ENCODE measurements at places on chromosomes 5 and 9. TPM values are rescaled to one million over a fixed set of nuclear protein-coding genes. Genes with fewer than 3 reads are reported as not detected.

DNA sequence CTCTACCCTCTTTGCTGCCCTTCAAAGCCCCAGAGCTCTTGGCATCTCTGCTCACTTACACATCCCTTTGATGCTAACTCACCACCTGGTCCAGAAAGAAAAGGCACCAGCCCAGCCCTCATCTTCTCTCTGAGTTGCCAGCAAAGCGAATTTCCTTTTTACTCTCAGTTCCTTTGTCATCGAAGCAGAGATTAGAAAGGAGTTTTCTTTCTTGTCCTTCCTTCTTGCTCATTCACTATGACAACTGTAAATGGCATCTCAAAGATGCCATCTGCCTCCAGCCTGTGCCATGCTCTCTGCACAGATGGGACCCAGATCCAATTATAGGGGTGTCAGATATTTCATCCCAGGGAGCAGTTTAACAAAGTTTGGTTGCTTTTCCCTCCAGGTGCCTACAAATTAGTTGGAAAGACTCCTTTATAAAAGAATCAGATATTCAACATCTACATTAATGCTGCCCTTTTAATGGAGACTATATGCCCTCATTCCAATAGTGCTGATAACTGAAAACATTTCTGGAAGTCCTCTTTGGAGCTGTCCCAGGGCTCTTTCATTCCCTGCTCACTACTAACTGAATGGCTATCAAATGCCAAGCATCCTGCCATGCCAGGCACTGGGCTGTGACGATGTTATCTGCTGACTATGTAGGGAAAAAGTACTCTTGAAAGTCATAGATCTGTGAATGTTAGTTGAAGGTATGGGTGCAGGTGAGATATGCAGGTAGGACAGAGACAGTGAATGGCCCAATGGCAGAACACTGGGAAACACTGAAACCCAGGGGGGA, 58.9 kb downstream of the SUSD1 start:
- peaks cover 15% of the 10 kb centered on the region for H3K36me3 ChIP-seq
- no peak overlapping the region for H3K4me3 ChIP-seq
- no peaks in the 10 kb centered on the region for H3K27me3 ChIP-seq
- peaks cover 24% of the 10 kb centered on the region for H3K4me1 ChIP-seq

- H3K27ac ChIP-seq = no peak overlapping the region
- H3K36me3 ChIP-seq = no peaks in the 10 kb centered on the region
- DNase-seq = no peak
- H3K27me3 ChIP-seq = peaks cover 10% of the 10 kb centered on the region
- H3K4me1 ChIP-seq = peaks cover 38% of the 10 kb centered on the region
Measured at GRCh38 chr5:132000677-132001453, 10.6 kb downstream of the ACSL6 start.

GRCh38 chr5:151243564-151243963, 9.4 kb upstream of the GM2A start:
- no peaks in the 10 kb centered on the region for H3K36me3 ChIP-seq
- H3K4me1 ChIP-seq = peaks cover 4% of the 10 kb centered on the region
- DNase-seq = no peak

- no peak overlapping the region for H3K27ac ChIP-seq
- H3K36me3 ChIP-seq = no peaks in the 10 kb centered on the region
- peaks cover 4% of the 10 kb centered on the region for H3K4me1 ChIP-seq
- DNase-seq = no peak
- no peaks in the 10 kb centered on the region for H3K27me3 ChIP-seq
Measured at GRCh38 chr5:40441733-40442132, 238.0 kb upstream of the PTGER4 start.

GRCh38 chr5:39005566-39006232, 68.5 kb downstream of the RICTOR start:
- H3K27me3 ChIP-seq = no peaks in the 10 kb centered on the region
- no peak for DNase-seq
- H3K4me1 ChIP-seq = no peaks in the 10 kb centered on the region
- H3K36me3 ChIP-seq = peaks cover 20% of the 10 kb centered on the region
- H3K4me3 ChIP-seq = no peak overlapping the region

GRCh38 chr5:168654211-168654721, 75.1 kb upstream of the PANK3 start:
- H3K4me1 ChIP-seq = no peaks in the 10 kb centered on the region
- H3K27ac ChIP-seq = no peak overlapping the region
- no peaks in the 10 kb centered on the region for H3K27me3 ChIP-seq
- no peak for DNase-seq
- H3K36me3 ChIP-seq = no peaks in the 10 kb centered on the region

GRCh38 chr5:8870349-8870958, 675.4 kb downstream of the SEMA5A start:
- H3K36me3 ChIP-seq = no peaks in the 10 kb centered on the region
- DNase-seq = no peak
- no peak overlapping the region for H3K4me3 ChIP-seq
- peaks cover 21% of the 10 kb centered on the region for H3K27me3 ChIP-seq
- no peaks in the 10 kb centered on the region for H3K4me1 ChIP-seq
- no peak overlapping the region for H3K27ac ChIP-seq

- H3K27ac ChIP-seq = no peak overlapping the region
- DNase-seq = no peak
- H3K27me3 ChIP-seq = no peaks in the 10 kb centered on the region
- H3K36me3 ChIP-seq = no peaks in the 10 kb centered on the region
Measured at GRCh38 chr5:18686253-18686652, 1052.0 kb downstream of the TAF11L14 start.

- DNase-seq = no peak
- H3K27ac ChIP-seq = no peak overlapping the region
- no peaks in the 10 kb centered on the region for H3K36me3 ChIP-seq
- H3K27me3 ChIP-seq = no peaks in the 10 kb centered on the region
Measured at GRCh38 chr5:65076251-65076869, 307.6 kb downstream of the CWC27 start.

GRCh38 chr5:139700711-139701055, 52.5 kb downstream of the CXXC5 start:
- no peak for DNase-seq
- H3K27ac ChIP-seq = peak overlapping the region; percentile 24
- peaks cover 3% of the 10 kb centered on the region for H3K27me3 ChIP-seq
- H3K36me3 ChIP-seq = no peaks in the 10 kb centered on the region
- H3K4me3 ChIP-seq = no peak overlapping the region

GRCh38 chr9:126516936-126517832, 96.5 kb upstream of the LMX1B start:
- H3K4me3 ChIP-seq = no peak overlapping the region
- no peak overlapping the region for H3K27ac ChIP-seq
- H3K4me1 ChIP-seq = peaks cover 2% of the 10 kb centered on the region
- DNase-seq = no peak
- peaks cover 85% of the 10 kb centered on the region for H3K27me3 ChIP-seq

- no peak for DNase-seq
- H3K27ac ChIP-seq = peak overlapping the region; percentile 58
- H3K27me3 ChIP-seq = no peaks in the 10 kb centered on the region
- no peaks in the 10 kb centered on the region for H3K4me1 ChIP-seq
Measured at GRCh38 chr9:85662573-85662972, 79.2 kb downstream of the AGTPBP1 start.

Gene GARIN3
- not detected for total RNA-seq

- no peaks in the 10 kb centered on the region for H3K4me1 ChIP-seq
- no peak overlapping the region for H3K4me3 ChIP-seq
- no peaks in the 10 kb centered on the region for H3K36me3 ChIP-seq
Measured at GRCh38 chr9:111066468-111066867, 28.2 kb upstream of the LPAR1 start.

Gene PCDHB9
- total RNA-seq = 8.0 TPM

Gene TRPM3
- 1.6 TPM for total RNA-seq

Gene LCN2
- total RNA-seq = not detected

Gene OR13D1
- not detected for total RNA-seq

GRCh38 chr5:161846746-161847145, 1.2 kb upstream of the GABRA1 start:
- peaks cover 23% of the 10 kb centered on the region for H3K4me1 ChIP-seq
- H3K36me3 ChIP-seq = no peaks in the 10 kb centered on the region

DNA sequence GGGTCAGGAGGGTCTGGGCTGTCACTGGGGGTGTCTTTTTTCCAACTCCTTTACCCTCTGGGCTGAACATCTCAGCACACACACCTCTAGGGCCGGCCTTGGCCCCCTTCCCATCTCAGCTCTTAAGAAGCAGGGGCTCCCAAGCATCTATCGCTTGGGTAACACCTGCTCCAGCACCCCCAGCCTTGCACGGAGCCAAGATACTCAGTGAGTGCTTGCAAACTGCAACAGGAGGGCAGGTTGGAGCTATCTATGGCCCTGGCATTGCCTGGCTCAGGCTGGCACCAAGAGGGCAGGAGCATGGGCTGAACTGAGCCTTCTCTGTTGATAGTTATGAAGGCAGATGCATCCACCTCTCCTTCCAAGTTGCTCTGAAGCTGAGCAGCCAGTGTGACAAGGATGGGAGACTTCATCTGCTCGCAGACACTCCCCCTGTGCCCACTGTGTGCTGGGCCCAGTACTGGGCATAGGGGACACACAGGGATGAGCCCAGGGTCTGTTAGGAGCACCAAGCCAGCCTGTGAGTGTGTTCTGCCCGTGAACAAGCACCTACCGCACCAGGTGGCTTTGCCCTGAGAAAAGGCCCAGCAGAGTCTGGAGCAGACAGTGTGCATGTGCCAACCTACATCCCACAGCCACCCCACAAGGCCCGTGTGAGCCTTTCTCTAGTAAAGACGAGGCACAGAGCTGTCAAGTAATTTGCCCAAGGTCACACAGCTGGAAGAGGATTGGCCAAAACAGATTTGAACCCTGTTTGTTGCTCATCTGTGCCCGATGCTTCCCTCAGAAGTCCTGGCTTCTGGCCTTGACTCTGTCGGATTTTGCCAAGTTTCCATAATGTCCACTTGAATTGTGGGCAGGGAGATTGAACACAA, 58.2 kb downstream of the PHF2 start:
- H3K4me3 ChIP-seq = no peak overlapping the region
- no peak overlapping the region for H3K27ac ChIP-seq
- DNase-seq = no peak
- H3K36me3 ChIP-seq = peaks cover 43% of the 10 kb centered on the region
- no peaks in the 10 kb centered on the region for H3K27me3 ChIP-seq
- H3K4me1 ChIP-seq = no peaks in the 10 kb centered on the region

Gene SEMA4D
- 65.3 TPM for total RNA-seq

Gene NUP214
- 62.2 TPM for total RNA-seq

Gene CERT1
- total RNA-seq = 49.3 TPM

GRCh38 chr5:105207066-105207465, 1644.5 kb upstream of the NUDT12 start:
- no peak overlapping the region for H3K4me3 ChIP-seq
- no peaks in the 10 kb centered on the region for H3K4me1 ChIP-seq
- no peaks in the 10 kb centered on the region for H3K36me3 ChIP-seq
- no peak for DNase-seq
- H3K27ac ChIP-seq = no peak overlapping the region
- H3K27me3 ChIP-seq = no peaks in the 10 kb centered on the region

Gene HBEGF
- total RNA-seq = 1.3 TPM

- no peaks in the 10 kb centered on the region for H3K36me3 ChIP-seq
- peak overlapping the region; percentile 68 for H3K27ac ChIP-seq
- DNase-seq = no peak
- H3K4me1 ChIP-seq = peaks cover 19% of the 10 kb centered on the region
Measured at GRCh38 chr5:52579391-52579790, 208.3 kb upstream of the ITGA1 start.

Gene PRR16
- total RNA-seq = not detected

Gene INSL4
- not detected for total RNA-seq

Gene LOX
- 0.19 TPM for total RNA-seq

- peaks cover 19% of the 10 kb centered on the region for H3K27me3 ChIP-seq
- H3K36me3 ChIP-seq = no peaks in the 10 kb centered on the region
- no peaks in the 10 kb centered on the region for H3K4me1 ChIP-seq
- H3K27ac ChIP-seq = no peak overlapping the region
- H3K4me3 ChIP-seq = no peak overlapping the region
Measured at GRCh38 chr5:137470921-137471220, 28.3 kb downstream of the SPOCK1 start.

Gene LCN12
- 16.2 TPM for total RNA-seq

DNA sequence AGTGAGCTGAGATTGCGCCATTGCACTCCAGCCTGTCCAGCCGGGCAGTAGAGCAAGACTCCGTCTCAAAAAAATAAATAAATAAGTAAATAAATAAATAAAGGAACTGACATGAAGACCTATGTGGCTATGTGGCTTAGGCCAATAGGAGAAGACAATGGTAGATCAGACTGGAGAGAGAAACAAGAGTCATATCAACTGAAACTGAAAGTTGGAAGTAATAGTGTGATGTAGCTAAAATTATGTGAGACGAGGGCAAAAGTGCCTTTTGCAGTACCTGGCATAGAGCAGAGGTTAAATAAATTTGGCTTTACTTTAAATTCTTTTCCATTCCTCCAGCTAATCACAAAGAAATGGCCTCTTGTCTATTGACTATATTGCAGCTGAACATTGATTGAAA, 7.3 kb downstream of the FBP2 start:
- no peak overlapping the region for H3K4me3 ChIP-seq
- H3K4me1 ChIP-seq = no peaks in the 10 kb centered on the region
- H3K36me3 ChIP-seq = no peaks in the 10 kb centered on the region
- peaks cover 12% of the 10 kb centered on the region for H3K27me3 ChIP-seq
- DNase-seq = no peak
- no peak overlapping the region for H3K27ac ChIP-seq

Measured in progenitor cell of endocrine pancreas (in vitro differentiated cells).